NCI-H187 (cell line): ENCODE measurements at places on chromosomes 7 and 10.

- no peak for DNase-seq
Measured at GRCh38 chr7:142889816-142890215, 4.3 kb upstream of the TRPV6 start.

- DNase-seq, result no peak
Measured at GRCh38 chr7:97503367-97504094, 228.4 kb upstream of the TAC1 start.

DNA sequence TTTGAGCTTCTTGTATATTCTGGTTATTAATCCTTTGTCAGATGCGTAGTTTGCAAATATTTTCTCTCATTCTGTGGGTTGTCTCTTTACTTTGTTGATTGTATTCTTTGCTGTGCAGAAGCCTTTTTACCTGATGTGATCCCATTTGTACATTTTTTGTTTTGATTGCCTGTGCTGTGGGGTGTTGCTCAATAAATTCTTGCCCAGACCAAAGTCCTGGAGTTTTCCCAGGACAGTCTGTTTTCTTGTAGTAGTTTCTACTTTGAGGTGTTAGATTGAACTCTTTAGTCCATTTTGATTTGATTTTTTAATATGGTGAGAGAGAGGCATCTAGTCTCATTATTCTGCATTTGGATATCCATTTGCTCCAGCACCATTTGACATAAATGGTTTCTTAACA, 588.7 kb upstream of the MBL2 start:
- no peak for DNase-seq

DNA sequence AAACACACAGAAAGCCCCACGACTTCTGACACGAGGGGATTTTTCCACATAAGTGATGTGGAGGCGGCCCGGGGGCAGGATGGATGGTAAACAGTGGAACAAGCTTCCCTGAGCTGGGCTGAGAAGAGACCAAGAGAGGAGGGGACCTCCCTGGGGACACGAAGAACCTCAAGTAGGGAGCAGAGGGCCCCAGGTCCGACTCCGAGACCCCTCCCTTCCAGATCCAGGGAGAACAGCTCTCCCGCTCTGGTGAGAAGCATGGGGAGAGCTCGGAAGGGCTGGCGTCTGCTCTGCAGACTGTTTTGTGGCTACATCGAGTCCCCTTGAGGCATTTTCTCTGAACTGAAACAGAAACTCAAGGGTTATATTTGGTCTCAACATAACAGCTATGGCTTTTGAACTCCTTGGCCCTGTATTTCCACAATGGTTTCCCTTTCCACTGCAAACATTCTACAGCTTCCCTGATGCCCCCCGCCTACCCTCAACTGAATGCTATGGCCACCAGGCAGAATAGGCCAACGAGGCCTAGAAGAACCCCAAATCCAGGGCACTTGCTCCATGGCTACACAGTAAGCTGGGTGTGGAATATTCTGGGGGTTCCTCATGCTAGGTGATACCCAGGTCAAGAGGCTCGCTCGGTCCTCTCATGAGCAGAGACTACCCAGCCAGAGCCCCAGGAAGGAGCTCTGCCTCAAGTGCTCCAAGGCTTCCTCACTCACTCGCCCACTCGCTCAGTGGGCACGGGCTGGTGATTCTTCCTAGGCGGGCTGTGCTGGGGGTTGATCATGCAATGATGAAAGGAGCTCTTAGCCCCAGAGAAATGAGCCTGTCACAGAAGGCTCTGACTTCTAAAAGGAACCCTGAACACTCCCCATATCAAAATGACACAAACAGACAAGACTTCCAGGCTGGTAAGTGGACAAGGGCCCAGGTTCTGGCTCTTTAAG, 47.5 kb downstream of the FAM53B start:
- DNase-seq, result no peak

- DNase-seq, result no peak
Measured at GRCh38 chr10:31352436-31353226, 33.6 kb downstream of the ZEB1 start.

GRCh38 chr10:24299578-24300260, 90.8 kb downstream of the KIAA1217 start:
- no peak for DNase-seq

DNA sequence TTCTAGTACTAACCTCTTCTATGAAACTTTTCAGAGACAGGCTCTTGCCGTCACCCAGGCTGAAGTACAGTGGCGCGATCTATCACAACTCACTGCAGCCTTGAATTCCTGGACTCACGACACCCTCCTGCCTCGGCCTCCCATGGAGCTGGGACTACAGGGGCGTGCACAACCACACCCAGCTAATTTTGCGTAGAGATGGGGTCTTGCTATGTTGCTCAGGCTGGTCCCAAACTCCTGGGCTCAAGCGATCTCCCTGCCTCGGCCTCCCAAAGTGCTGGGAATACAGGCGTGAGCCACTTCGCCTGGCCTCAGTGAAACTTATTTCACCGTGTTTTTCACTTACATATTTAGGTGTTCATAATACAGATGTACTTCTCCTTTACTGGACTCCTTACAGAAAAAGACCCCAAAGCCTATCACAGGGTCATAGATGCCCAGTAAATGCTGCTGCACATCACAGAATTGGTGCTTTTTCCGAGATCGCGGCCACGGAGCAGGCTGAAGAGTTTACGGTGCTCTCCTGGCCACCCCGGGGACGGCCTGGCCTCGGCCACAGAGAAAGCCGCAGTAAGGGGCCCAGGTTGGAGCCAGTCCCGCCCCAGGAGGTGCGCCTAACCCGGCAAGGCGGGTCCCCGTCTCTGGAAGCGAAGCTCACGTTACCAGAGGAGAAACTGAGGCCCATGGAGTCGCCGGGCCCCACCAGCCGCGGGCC, 595 bp downstream of the TBL2 start:
- no peak for DNase-seq

DNA sequence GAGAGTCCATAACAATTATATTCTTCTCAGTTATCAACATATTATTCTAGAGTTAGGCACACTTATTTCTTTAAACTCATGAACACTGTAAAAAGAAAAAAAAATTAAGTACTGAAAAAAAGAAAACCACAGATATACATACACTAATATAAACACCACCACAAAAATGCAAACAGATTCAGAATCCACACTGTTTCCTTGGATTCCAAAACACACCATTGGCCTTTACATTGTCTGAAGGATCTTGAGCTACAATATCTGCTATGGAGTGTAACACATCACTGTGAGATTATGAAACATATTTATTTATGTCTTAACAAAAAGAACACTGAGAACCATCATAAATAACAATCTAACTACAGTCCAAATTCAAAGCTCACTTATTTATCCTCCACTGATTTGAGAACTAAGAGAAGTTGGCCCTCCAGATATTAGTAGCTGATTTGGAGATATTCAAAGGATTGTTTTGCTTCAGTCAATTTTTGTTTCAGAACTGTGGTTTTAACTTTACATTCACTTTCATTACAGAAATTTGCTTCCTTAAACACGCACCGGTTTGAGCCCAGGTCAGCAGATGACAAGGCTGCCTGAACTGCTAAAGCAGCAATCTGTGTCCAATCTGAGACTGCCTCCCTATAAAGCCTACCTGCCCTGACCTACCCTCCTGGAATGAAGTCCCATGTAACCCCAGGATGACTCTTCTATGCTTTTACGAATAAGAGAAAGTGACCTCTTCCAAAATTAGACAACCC, 47.0 kb upstream of the CDK1 start:
- DNase-seq, result no peak

- DNase-seq, result no peak
Measured at GRCh38 chr7:159112136-159113011, 32.3 kb downstream of the VIPR2 start.

GRCh38 chr7:69412331-69413146, 185.7 kb upstream of the AUTS2 start:
- no peak for DNase-seq

DNA sequence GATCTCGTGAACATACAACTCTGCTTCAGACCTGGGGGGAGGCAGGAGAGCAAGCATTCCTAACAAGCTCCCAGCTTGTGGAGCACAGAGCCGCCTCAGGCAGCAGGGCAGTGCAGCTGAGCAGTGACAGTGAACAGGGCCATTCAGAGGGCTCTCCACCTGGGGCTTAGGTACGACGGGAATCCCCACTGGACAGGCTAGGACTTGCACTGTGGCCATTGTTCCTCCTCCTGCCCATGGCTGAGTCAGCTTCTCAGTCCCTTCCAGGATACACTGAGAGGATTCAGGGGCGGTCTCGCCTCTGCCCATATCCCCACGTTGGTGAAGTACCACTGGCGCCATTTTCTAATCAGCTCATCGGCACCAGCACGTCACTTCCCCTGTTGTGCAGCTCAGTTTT, 71.1 kb downstream of the FIGNL1 start:
- DNase-seq, result no peak

GRCh38 chr10:34420795-34421194, 394.3 kb downstream of the PARD3 start:
- no peak for DNase-seq

GRCh38 chr7:6164491-6164890, 107.9 kb downstream of the CYTH3 start:
- no peak for DNase-seq

- DNase-seq, result no peak
Measured at GRCh38 chr7:92641921-92642511, 51.8 kb upstream of the FAM133B start.

GRCh38 chr7:78222001-78222751, 423.6 kb downstream of the PHTF2 start:
- DNase-seq, result no peak

DNA sequence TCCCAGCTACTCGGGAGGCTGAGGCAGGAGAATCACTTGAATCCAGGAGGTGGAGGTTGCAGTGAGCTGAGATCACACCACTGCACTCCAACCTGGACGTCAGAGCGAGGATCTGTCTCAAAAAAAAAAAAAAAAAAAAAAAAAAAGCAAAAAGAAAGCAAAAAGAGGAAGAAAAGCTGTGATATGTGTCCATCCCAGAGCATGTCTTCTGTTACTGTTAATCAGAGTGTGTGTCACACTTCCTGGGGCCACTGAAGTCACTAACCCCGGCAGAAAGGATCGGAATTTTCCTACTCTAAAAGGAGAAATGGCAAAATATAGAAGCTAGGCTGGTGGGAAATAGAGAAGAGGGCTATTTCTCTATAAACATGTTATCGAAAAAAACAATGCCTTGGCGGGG, 11.9 kb downstream of the PIK3AP1 start:
- DNase-seq, result no peak

DNA sequence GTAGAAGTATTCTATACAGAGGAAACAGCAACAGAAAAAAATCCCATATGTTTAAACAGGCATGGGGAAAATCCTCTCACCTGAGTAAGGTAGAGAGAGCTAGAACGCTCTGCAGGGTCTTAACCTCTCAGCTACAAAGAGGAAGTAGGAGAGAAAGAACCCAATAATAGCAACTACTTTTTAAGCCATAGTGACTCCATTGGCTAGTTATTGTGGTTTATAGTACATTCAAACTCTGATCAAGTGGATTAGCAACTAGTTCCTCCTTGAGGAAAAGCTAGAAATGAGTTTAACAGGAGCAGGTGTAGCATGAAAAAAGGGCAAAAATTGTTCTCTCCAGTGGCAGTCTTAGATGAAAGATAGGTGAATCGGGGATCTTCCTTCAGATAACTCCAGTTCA, 89.7 kb downstream of the HGF start:
- no peak for DNase-seq

GRCh38 chr10:51176976-51177695, 102.8 kb downstream of the PRKG1 start:
- DNase-seq, result no peak

DNA sequence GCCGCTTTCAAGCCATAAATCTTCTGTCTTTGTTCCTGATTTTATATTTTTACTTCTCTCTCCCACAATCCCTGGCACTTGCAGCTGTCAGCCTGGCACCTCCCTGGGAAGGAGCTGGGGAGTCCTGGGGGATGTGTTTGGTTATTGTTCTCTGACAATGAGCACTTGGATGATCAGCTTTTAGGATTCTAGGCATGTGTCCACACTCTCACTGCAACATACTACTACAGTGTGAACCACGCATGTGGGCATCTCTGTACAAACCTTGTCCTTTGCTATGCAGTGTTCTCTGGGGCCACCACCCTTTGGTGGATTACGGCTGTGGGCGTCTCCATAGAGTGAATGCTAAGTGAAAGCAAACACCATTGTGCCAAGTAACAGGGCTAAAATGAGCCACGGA, 168.4 kb upstream of the KMT2E start:
- no peak for DNase-seq

DNA sequence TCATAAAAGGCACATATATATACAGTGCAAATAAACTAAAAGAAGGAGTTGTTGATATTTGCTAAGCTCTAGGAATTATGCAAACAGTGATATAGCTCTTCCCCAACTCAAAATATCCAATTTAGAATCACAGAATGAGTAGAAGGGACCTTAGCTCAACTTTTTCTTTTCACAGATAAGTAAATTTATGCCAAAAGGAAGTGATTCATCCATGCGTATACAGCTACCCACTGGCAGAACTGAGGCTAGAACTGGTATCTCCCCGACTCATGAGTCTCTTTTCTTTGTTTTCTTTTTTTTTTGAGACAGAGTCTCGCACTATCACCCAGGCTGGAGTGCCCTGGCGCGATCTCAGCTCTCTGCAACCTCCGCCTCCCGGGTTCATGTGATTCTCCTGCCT, 54.2 kb upstream of the SVIL start:
- no peak for DNase-seq

- no peak for DNase-seq
Measured at GRCh38 chr7:135950972-135951371, 26.2 kb downstream of the MTPN start.

DNA sequence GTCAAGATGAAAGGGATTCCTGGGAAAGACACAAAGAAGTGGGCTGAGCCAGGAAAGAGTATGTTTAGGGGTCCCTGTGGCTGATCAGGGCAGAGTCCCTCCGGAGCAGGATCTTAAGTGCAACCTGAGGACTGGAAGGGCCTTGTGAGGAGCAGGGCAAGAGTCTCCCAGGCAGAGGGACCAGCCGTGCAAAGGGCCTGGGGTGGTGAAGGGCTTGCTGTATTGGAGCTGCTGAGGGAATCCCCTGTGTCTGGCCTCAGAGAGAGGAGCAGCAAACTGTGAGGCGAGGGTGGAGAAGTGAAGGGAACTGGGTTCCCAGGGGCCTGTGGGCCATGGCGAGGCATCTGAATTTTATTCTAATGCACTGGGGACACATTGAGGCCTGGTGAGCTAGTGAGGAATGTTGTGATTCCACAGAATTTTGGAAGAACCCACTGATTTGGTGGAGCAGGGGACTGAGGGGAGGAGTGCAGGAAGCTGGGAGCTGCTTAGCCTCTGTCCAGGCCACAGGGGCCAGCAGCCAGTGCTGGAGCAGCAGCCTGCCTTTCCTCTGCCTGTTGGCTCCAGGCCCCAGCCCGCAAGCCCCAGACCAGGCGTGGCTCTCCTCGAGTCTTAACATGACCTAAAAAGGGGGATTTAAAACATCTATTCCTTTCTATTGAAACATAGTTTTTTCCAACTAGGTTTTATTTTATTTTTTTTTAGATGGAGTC, 138.4 kb upstream of the IGFBP3 start:
- DNase-seq, result no peak

DNA sequence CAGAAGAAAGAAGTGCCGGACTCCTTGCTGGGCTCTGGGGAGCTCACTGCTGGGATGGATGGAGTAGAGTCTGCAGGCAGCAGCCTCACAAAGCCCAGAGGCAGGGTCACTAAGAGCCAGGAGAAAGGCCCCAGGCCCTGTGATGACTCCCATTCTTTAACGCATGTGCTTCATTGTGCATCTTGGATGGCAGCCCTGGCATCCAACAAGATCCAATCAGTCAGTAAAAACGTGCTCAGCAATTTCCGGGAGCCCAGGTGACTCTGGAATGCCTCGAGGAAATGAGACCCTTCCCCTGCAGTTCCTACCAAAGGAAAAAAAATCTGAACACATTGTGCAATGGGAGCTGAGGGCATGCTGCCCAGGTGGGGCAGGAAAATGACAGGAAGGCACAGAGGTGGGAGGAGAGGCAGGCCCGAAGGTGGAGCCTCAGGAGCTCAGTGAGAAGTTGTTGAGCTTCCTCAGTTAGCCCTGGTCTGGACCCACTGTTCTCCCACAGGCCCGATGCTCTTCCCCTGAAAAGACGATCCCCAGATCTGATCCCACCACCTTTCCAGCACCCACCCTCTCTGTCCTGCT, 60.7 kb upstream of the TMEM72 start:
- no peak for DNase-seq
